ENCODE measurements at places on chromosomes 3 and 15.

- DNase-seq: no peak
These were observed 25.2 kb upstream of the NSMCE3 start for GRCh38 chr15:29294732-29295325.

GRCh38 chr15:60179786-60180391 lies 175.8 kb downstream of the FOXB1 start:
- no peak for DNase-seq

DNA sequence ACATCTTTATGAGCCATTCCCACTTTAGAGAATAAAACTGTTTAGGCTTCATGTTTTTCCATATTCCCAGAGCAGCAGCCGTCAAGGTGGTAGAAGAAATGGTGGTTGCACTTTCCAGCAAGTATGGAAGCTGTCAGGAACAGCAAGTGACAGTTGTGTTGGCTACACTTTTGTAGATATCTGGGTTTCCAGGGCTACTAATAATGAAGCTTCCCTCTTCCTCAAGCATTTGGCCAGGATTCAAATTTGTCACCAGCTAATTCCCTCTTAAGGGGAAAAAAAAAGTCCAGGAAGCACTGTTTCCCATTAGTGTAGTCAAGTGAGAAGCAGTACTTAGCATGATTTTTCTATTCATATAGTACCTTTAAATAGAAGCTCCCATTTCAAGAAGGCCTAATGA lies 252.8 kb downstream of the IGSF11 start:
- peak; percentile 27 for DNase-seq

DNA sequence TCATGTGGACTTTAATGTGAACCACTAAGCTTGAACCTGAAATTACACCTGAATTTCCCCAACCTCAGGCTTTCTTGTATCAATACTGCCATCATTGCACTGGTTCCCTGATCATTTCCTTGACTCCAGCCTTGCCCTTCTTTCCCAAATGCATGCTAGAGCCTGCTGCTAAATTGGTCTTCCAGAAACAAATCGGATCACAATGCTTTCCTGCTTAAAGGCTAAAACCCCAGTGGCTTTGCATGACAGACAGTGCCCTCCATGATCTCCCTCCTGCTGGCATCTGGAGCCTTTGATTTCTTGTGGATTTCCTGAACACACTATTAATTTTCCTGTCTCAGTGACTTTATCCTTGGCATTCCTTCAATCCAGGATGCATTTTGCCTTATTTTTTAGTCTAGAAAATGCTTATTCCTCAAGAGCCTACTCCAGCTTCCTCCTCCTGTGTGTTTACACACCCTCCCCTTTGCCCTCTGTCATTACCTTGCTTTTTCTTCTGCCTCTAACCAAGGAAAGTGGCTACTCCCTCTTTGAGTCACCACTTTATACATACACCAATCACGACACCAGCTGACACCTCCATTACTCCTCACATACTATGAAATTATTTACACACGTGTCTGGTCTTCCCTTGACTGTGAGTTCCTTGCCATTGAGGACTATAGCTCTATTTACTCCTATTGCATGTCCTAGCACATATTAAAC lies 214.6 kb downstream of the KCNAB1 start:
- no peak for DNase-seq

GRCh38 chr3:34920806-34921205 lies 718.5 kb upstream of the ARPP21 start:
- DNase-seq: no peak

All from NCI-H2029 treated with DMSO at 0.1 percent for 48 hours (cell line).